ENCODE measurements at places on chromosomes 2 and 18. TPM values are rescaled to one million over a fixed set of nuclear protein-coding genes. Genes with fewer than 3 reads are reported as not detected.

The MC2R gene
- total RNA-seq = not detected

DNA sequence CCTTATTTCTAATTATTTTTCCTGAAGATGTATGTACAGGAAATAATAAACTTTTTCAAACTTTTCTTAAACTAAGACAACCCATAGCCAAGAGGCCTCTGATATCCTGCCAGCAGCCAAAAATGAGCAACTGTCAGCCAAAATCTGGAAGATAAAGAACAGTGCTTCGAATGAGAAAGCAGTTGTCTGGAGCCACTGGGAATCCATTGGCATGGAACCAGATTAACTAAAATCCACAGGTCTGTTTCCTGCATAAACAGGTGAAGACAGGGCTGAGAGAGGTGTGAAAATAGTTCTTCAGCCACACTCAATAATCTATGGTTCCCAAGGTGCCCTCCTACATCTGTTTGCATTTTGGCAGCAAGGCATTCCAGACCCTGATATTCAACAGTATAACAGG, 1076.7 kb upstream of the PIK3C3 start:
- no peaks in the 10 kb centered on the region for H3K27me3 ChIP-seq
- H3K4me3 ChIP-seq = no peak overlapping the region
- no peaks in the 10 kb centered on the region for H3K36me3 ChIP-seq
- H3K4me1 ChIP-seq = no peaks in the 10 kb centered on the region
- no peak for DNase-seq

- H3K27me3 ChIP-seq = no peaks in the 10 kb centered on the region
- no peak overlapping the region for H3K27ac ChIP-seq
- H3K4me3 ChIP-seq = no peak overlapping the region
- H3K36me3 ChIP-seq = peaks cover 2% of the 10 kb centered on the region
- peaks cover 14% of the 10 kb centered on the region for H3K4me1 ChIP-seq
Measured at GRCh38 chr2:148742373-148742772, 97.8 kb downstream of the EPC2 start.

DNA sequence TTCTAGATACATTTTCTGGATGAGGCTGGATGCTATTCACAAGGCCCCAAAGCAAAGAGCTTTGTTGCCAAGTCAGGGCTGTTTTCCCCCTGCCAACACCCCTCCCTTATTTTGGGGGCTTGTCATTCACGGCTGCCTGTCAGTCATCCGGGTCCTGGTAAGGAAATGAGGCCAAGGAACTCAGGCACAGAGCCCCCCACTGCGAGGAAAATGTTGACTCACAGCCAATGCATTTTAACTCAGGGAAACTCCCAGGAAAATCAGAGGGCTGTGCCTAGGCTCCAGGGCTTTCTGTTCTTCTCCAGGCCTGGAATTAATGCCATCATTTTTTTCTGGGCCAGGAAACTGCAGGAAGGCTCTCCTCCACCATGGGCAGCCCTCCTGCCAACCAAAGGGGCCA, 241.1 kb downstream of the SMAD2 start:
- H3K27ac ChIP-seq = no peak overlapping the region
- H3K4me1 ChIP-seq = no peaks in the 10 kb centered on the region
- no peak overlapping the region for H3K4me3 ChIP-seq

GRCh38 chr18:36365836-36366775, 68.6 kb downstream of the FHOD3 start:
- no peak for DNase-seq
- no peak overlapping the region for H3K27ac ChIP-seq
- no peaks in the 10 kb centered on the region for H3K4me1 ChIP-seq
- no peaks in the 10 kb centered on the region for H3K27me3 ChIP-seq

- no peaks in the 10 kb centered on the region for H3K36me3 ChIP-seq
- H3K4me3 ChIP-seq = no peak overlapping the region
- DNase-seq = no peak
- H3K4me1 ChIP-seq = no peaks in the 10 kb centered on the region
Measured at GRCh38 chr18:30358555-30358954, 684.0 kb downstream of the DSC3 start.

- H3K36me3 ChIP-seq = peaks cover 18% of the 10 kb centered on the region
- no peaks in the 10 kb centered on the region for H3K27me3 ChIP-seq
- no peak overlapping the region for H3K4me3 ChIP-seq
Measured at GRCh38 chr2:32626639-32627221, 1.1 kb upstream of the TTC27 start.

- no peak overlapping the region for H3K4me3 ChIP-seq
- H3K27me3 ChIP-seq = no peaks in the 10 kb centered on the region
- no peaks in the 10 kb centered on the region for H3K36me3 ChIP-seq
Measured at GRCh38 chr2:133092571-133092970, 422.6 kb upstream of the LYPD1 start.

Measured in CD4-positive, CD25-positive, alpha-beta regulatory T cell (primary cell).